Stimulated activated CD4-positive, alpha-beta T cell treated with anti-CD3 and anti-CD28 coated beads, Interleukin-2, amount 100 ng/mL, for 48 hours (primary cell): ENCODE measurements at places on chromosomes 13 and 19.

DNA sequence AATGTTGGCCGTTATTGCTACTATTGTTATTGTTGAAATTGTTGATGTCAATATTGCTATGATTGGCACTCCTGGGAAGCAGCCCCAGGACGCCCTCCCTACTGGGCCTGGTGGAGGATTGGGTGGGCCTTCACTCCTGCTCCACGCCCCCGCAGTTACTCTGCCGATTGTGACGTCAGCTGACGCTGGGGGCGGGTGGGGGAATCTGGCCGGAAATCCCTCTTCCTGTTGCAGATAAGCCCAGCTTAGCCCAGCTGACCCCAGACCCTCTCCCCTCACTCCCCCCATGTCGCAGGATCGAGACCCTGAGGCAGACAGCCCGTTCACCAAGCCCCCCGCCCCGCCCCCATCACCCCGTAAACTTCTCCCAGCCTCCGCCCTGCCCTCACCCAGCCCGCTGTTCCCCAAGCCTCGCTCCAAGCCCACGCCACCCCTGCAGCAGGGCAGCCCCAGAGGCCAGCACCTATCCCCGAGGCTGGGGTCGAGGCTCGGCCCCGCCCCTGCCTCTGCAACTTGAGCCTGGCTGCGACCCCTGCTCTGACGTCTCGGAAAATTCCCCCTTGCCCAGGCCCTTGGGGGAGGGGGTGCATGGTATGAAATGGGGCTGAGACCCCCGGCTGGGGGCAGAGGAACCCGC is at the start of gene ETV2:
TSS of gene ETV2 (plus strand) at position 231 of the 637 bp plus-strand sequence. CDS start 716 bp downstream, outside the sequence.
- peak; percentile 27 for DNase-seq

GRCh38 chr13:28047757-28048388 is 52.5 kb downstream of the FLT3 start:
- DNase-seq: no peak

DNA sequence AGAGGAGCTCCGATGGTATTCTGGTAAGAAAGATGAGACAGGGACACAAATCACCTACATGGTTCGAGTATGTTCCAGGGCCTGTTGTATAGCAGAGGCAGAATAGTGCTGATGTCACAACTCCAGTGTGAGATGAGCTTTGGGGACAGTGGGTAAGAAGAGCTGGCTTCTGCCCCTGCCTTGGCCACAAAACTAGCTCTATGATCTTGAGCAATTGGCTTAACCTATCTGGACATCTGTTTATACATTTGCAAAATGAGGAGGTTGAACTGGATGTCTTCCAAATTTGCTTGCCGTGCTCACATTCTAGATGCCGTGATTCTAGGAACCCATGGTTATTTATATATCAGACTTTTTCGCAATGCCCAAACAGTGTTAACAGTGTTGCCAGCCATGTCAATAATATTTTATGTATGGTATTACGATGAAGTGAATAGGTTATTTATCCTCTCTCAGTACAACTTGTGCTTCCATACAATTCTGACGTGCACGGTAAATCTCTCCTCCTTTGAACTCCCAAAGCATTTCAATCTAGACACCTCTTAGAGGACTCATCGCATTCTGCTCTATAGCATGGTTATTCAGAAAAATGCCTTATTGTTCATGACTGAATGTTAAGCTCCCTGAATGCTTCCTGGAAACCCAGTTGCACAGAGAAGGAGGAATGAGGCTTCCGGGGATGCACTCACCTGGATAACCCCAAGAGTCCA is 316.0 kb downstream of the FOXO1 start:
- DNase-seq: no peak

DNA sequence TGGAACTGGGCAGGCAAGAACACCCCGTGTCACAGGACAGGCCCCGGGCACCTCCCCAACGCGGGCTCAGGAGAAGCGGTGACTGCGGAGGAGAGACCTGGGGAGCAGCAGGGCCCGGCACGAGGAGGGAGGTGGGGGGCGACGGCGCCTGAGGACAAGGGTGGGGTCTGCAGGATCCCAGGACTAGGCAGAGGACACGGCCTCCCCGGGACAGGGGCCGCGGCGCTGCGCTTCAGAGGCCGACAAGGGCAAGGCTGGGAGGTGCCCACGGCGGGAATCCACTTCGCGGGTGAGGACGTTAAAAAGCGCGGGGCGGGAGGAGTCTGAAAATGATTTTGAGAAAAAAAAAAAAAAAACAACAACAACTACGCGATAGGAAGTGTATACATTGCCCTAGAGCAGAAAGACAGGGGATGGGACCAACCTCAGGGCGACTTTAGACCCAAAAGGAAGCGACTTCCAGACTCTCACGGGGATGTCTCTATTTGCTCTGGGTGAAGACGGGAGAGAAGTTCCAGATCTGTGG is 44.9 kb downstream of the ZNF611 start:
- DNase-seq: peak; percentile 7

GRCh38 chr19:46544651-46545050 is 49.0 kb upstream of the PNMA8B start:
- no peak for DNase-seq

DNA sequence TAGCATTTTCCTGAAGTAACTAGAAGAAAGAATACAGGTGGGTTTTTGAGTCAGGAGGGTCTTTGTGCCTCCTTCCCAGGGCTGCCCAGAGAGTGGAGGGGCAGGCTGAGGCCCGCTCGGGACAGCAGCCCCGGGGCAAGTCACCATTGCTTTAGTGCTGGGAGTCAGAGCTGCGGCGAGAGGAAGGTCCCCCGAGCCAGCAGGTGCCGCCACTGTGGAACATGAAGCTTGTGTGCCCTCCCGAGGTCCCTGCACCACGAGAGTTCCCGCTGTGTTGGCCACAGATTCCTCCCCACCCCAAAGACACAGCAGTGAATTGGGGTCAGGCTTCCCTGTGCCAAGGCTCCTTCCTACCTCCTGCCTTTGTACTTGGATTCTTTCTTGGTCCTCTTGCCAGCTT is 50.9 kb upstream of the TEX29 start:
- no peak for DNase-seq

- no peak for DNase-seq
Measured at GRCh38 chr13:67474115-67474514, 244.0 kb upstream of the PCDH9 start.

DNA sequence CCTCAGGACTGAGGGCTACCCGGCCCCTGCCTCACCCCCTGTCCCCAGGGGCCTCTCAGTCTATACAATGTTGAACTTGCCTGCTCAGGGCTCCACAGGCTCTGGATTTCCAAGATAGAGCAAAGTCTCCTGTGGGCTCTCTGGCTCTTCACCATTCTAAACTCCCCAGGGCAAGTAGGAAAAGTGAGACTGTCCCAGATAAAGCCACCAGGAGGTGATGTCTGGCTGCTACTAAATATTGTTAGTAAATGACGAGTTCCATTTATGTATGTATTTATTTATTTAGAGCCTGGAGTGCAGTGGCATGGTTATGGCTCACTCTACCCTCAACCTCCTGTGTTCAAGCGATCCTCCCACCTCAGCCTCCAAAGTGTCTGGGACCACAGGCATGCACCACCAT is 73.6 kb upstream of the SIAH3 start:
- DNase-seq: no peak

GRCh38 chr13:100291624-100292023 is 202.7 kb downstream of the PCCA start:
- DNase-seq: no peak

- no peak for DNase-seq
Measured at GRCh38 chr13:93690139-93690538, 463.5 kb downstream of the GPC6 start.

DNA sequence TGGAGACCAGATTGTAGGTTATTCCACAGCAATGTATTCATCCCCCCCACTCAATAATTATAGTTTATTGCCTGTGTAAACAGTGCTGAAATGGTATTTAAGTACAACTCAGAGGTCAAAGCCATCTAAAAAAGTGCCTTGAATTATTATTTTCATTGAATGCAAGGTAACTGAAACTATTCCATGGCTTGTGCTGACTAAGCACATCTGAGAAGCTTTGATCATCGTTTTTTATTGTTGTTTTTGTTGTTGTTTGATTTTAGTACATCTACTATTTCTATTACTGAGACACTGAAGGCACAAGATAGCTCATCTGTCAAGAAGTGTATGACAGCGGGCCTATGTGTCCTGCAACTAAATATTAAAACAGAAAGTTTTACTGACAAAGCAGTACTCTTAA is 308.0 kb downstream of the OXGR1 start:
- no peak for DNase-seq

GRCh38 chr13:26605845-26606244 is 48.4 kb downstream of the WASF3 start:
- DNase-seq: no peak

DNA sequence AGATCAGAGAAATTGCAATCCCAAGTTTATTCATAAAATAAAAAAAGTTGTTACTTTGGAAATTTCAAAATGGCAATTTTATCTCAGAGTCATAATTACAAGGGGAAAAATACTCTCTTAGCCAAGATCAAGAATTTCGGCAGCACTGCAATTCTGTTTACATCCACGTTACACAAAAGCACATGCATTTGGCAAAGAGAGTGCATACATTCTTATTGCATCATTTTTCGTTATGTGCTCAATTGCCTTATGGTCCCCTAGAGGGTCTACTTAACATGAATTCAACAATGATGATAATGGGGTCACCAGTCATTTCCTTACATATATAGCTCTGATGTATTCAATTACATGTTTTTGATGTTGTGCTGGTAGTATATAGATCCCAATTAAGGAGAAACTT is 498.0 kb downstream of the DIAPH3 start:
- no peak for DNase-seq

- DNase-seq: no peak
Measured at GRCh38 chr19:52946322-52947310, 16.1 kb downstream of the ZNF816 start.

DNA sequence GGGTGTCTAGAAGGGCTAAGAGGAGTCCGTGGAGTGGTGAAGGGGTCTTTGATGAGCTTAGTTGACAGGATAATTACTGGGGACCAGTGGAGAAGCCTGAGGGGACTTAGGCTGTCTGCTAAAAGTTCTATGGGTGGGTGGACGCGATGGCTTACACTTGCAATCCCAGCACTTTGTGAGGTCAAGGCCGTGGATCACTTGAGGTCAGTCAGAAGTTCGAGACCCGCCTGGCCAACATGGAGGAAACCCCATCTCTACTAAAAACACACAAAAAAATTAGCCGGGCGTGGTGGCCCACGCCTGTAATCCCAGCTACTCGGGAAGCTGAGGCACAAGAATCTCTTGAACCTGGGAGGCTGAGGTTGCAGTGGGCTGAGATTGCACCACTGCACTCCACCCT is 2.8 kb upstream of the GSK3A start:
- DNase-seq: no peak

DNA sequence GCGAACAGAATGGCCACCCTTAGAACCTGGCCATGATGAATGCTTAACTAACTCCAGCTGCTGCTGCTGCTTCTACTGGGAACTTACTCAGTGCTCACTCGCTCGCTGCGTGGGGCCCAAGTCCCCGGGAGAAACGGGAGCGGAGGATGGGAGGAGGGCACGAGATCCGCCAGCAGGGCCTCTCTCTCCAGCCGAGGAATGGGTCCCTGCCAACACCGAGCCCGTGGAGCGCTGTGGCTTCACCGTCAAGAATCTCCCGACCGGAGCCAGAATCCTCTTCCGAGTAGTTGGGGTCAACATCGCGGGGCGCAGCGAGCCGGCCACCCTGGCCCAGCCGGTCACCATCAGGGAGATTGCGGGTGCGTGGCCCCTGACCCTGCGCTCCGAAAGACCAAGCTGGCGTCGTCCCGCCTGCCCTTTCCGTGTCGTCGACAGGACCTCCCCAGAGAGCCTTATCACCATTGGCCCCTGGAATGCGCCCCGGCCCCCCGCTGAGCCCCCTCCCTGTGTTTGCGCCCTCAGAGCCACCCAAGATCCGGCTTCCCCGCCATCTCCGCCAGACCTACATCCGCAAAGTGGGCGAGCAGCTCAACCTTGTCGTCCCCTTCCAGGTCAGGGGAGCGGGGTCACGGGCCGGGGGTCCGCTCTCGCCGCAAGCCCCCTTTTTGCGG is 17.8 kb upstream of the EMC10 start:
- no peak for DNase-seq

DNA sequence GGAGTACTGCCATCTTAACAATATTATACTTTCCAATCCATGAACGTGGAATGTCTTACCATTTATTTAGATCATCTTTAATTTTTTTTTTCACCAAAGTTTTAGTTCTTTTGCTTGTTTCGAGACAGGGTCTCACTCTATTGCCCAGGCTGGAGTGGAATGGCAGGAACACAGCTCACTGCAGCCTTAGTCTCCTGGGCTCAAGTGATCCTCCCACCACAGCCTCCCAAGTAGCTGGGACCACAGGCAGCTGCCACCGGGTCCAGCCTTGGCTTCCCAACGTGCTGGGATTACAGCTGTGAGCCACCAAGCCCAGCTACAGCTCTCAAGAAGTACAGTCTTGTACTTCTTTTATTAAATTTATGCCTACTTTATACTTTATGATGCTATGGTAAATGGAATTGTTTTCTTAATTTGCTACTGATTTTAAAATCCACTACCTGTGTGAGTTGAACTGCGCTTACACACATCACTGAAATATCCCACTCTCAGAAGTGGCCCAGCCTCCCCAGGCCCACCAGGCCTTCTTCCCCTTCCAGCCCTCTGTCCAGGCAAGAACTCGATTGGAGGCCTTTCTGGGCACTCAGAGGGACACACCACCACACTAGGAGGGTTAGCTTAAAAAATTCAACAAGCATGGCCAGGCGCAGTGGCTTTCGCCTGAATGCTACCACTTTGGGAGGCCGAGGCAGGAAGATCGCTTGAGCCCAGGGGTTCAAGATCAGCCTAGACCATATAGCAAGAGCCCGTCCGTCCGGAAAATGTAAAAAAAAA is 1.0 kb upstream of the PGLS start:
- no peak for DNase-seq

DNA sequence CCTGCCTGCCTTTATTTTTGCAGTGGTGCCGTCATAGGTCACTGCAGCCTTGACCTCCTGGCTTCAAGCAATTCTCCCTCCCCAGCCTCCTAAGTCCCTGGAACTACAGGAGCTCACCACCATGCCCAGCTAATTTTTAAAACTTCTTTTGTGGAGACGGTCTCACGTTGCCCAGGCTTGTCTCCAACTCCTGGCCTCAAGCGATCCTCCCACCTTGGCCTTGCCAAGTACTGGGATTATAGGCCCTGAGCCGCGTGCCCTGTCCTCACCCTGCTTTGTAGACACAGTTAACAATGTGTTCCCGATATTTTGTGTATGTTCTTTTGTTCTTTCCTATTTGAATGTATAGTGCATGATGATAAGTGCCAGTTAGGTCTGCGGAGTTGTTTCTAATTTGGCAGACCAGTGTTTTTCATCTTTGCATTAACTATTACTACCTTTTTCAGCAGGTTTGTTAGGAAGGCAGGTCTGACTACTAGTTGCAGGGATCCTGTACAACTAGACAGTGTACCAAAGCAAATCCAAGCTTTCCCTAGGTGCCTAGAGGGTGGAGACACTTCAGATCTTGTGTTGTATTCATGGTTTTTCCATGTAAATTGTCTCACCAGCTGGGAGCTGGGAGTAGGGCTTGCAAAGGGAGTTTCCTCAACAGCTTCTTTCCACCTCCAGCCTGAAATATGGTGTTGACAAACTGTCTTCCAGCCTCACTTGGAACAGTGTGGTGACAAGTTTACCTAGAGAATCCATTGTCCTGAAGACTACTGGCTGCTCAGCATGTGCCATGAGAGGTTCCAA is 9.5 kb upstream of the WTIP start:
- no peak for DNase-seq
